SW 1271 (cell line): ENCODE measurements at places on chromosomes 7 and 10.

DNA sequence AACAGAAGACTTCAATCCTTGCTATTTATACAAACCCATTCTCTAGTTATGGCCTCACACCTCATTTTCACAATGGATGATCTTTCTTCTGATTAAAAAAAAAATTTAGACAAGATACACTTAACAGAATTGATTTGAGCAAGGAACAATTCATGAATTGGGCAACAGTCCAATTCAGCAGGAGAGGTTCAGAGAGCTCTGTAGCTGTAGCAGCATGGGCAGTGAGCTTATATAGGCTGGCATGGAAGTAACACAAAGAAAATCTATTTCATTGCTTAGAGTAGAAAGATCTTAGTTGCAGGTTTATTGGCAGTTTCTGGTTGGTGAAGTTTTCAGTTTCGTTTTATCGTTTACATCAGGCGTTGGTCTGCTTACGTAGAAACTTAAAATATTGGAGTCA lies 23.0 kb upstream of the LRGUK start:
- no peak for DNase-seq

DNA sequence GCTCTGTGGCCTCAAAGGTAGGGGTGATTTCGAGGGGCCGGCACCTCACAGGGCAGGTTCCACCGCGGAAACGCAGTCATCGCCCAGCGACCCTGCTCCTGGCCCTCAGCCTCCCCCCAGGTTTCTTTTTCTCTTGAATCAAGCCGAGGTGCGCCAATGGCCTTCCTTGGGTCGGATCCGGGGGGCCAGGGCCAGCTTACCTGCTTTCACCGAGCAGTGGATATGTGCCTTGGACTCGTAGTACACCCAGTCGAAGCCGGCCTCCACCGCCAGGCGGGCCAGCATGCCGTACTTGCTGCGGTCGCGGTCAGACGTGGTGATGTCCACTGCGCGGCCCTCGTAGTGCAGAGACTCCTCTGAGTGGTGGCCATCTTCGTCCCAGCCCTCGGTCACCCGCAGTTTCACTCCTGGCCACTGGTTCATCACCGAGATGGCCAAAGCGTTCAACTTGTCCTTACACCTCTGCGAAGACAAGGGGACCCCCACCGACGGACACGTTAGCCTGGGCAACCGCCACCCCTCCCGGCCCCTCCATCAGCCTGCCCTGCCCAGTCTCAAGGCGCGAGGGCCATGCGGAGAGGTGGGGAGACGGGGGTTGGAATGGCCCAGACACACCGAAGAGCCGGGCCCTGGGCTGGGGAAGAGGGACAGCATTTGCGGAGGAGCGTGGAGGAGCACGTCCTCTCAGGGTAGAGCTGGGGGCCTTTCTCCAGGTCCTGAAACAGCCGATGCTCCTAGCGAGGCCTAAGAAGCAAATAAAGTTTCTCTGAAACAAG lies 6.0 kb downstream of the SHH start:
- DNase-seq = no peak

DNA sequence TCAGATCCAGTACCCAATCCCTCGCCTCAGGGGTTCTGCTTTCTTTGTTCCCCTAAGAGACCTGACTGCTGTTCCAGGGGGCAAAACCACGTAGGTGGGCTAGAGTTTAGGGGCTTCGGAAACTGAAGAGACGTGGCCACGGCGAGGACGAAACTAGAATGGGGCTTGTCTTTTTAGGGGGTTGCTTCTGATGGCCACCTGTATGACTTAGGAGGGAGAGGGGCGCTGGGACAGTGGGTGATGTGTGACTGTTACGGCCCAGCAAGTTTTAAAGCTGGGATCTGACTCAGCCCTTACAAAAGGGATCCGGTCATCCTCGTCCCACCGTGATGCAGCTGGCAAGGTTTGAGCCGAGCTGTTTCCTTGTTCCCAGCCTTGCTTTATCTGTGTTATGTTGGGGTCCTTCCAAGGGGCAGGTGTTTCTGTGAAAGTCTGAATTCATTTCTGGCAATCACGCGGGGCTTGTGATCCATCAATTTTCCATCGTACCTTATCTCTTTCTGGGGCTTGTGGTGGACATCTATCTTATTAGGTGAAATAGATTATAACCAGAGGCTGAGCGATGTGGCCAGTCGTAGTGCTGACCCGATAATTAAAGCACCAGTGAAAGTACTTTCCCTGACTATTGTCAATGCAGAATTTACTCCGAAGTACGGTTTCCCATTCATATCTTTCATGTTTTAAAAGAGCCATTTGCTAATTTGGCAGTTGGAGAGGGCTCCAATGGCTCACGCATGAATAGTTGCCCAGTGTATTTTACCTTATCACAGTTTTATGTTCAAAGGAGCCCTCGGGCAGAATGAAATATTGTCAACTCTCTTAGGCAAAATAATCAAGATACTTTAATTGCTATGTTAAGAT lies 830 bp downstream of the MET start:
- DNase-seq = no peak

DNA sequence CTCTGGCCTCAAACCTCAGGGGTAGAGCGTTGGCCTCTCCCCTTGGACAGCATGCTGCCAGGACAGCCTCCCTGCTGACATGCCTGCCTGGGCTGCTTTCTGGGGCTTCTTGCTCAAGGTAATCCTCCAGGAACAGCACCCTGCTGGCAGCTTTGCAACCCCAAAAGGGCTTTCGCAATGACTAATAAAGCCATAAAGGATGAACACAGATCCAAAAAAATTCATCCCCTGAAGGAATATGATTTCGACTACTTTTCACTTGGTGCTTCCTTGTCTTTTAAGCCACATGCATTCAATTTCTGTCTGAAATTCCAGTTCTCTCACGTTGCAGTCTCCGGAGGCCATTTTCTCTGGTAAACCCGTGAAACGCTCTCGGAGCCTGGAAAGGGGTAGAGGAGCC lies 15.1 kb upstream of the SH3PXD2A start:
- no peak for DNase-seq

- DNase-seq = no peak
Observed at GRCh38 chr7:98913026-98913425, 34.7 kb downstream of the TRRAP start.

DNA sequence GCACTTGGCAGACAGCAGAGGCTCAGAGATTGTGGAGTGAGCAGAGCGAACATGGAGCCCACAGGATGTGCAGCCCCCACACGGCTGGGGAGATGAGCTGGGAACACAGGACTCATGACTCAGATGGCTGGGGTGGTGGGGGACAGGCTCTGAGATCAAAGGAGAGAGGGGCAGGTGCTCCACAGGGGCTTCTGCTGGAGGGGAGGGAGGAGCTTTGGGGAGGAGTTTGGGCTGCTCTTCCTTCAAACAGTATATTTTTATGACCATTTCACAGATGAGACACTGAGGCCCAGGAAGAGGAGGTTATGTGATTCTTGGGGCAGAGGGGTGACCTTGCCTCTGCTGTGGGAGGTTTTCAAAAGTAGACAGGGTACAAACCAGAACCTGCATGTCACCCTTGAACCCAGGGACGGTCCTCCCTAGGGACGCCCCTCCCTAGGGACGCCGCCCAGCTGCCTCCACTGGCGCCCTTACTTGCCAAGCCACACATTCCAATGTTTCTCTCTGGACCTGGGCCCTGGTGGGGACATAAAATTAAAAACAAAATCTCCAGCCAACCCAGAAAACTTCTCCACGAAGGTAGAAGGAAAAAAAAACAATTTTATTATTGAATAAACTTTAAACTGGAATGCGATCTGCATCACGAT lies 981 bp upstream of the CRYGN start:
- no peak for DNase-seq

- DNase-seq = no peak
Observed at GRCh38 chr10:122050311-122050710, 61.3 kb downstream of the TACC2 start.

- no peak for DNase-seq
Observed at GRCh38 chr10:1872151-1872726, 134.9 kb upstream of the ADARB2 start.

DNA sequence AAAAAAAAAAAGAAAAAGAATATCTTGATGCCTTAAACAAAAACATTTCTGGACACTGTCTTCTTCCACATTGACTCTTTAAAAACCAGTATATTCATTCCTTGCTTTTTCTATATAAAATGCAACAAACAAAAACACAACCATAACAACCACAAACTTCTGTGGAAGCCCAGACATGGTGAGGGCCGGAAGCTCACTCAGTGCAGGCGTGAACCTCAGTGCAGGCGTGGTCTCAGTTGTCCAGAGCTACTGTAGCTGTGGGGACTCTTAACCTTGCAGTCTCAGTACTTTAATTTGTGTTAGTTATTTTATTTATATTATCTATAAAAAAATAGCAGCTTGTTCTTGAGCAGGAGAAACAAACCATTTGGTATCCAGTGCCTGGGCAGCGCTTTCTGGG lies 131.8 kb downstream of the DOCK1 start:
- DNase-seq = no peak

DNA sequence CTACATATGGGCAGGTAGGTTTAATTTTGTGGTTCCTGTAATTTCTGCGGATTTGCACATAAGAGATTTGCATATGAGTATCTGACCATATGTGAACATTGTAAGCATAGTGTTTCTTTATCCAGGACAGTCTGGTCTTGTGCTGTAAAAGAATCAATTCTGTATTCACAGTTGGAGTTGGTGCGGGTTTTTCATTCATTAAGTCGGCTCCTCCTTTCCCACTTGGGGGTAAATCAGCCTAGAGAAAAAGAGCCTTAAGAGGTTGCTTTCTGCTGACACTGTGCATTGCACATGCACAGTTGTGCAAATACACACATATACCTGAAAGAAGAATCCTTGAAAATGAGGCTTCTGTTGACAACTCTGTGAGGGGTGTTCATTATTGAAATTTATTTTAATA lies 6.1 kb upstream of the CYP26C1 start:
- DNase-seq = no peak

DNA sequence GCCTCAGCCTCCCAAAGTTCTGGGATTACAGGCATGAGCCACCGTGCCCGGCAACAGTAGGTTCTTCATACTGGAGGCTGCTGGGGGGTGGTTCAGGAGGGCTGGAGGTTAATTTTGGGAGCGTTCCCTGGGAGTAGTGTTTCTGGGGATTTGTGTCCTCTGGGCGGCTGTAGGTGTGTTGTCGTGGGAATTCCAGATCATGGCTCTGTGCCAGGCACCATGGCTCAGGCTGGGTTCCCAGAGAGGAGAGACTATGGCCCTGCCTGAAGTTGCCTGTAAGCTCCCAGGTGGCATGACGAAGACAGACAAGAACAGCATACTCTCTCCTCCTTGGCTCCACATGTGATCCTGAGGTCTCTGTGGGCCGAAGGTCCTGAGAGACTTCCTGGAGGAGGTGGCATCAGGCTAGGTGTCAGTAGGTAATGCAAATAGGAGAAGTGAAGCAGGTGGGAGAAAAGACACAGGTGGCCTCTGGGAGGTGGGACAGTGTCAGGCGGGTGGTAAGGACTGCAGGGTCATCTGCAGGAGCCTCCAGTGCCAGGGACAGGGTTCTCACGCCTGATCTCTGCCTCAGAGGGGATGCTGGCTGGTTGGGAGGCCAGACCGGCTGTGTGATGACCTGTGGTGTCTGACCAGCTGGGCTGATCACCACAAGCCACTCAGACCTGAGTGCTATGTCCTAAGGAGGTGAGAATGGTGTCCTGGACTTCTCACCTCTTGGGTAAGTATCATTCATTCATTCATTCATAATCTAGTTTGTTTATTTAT lies 18.7 kb downstream of the CLIP2 start:
- no peak for DNase-seq

- DNase-seq = no peak
Observed at GRCh38 chr10:101565936-101566332, 22.1 kb downstream of the POLL start.

- DNase-seq = no peak
Observed at GRCh38 chr10:18308600-18308999, 168.4 kb downstream of the CACNB2 start.

GRCh38 chr7:131995324-131995723 lies 438.9 kb upstream of the PODXL start:
- no peak for DNase-seq

GRCh38 chr7:44256459-44256858 lies 55.7 kb downstream of the YKT6 start:
- no peak for DNase-seq

DNA sequence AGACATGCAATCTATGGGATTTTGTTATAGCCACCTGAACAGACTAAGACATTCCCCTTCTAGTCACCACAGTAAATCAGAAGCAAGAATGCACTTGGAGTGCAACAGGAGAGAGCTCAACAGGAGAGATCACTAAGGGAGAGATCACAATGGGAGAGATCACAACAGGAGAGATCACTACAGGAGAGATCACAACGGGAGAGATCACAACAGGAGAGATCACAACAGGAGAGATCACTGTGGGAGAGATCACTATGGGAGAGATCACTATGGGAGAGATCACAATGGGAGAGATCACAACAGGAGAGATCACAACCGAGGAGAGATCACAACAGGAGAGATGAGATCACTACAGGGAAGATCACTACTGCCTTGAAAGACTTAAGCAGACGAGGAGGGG lies 238.5 kb upstream of the PITRM1 start:
- DNase-seq = no peak

DNA sequence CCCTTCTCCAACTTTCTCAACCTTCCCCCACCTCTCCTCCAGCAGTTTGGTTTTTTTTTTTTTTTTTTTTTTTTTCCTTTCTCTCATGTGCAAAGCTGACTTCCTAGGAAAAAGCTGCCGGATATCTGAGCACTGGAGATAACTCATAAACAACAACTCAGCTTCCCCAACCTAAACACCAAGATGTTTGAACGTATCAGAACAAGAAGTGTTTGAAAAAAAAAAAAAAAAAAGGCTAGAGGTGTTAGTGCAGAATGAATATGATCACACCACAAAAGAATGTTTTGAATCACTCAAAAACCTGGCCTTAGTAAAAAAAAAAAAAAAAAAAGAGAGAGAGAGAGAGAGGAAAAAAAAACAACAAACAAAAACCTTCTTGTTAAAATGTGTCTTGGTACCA lies 11.2 kb downstream of the GATA3 start:
- DNase-seq = peak; percentile 5

DNA sequence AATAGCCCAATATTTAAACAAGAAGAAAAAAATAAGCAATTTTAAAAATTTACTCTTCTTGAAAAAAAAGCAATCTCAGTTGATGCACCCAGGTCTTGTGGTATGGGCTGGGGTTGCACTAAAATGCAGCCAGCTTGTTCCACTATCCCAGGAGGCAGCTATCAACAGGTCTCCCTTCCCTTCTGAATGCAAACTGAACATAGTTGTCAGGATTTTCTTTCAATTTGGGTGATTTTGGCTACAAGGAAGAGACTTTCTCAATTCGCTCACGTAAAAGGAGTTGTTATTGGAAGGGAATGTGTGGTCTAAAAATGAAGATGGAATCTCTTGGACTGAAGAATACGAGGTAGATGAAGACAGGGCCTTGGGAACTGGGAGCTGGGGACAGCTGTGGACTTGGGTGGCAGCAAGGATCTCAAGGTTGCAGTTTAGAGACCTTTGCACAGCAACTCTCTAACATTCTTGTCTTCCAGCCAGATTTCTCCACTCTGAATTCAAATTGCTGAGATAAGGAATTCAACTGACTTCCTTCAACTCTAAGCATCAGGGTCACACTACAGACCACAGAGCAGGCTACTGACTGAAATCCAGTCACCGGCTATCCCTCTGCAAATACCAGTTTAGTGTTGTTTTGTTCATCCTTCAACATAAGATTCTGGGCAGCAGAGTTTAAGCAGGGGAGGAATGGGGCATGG lies 3.1 kb upstream of the TMEM26 start:
- DNase-seq = no peak
